ENCODE measurements at places on chromosomes 3 and 15. TPM values are rescaled to one million over a fixed set of nuclear protein-coding genes. Genes with fewer than 3 reads are reported as not detected.

The CPLX3 gene
- not detected for total RNA-seq

- no peak for DNase-seq
Measured at GRCh38 chr15:73284090-73284716, 84.6 kb downstream of the HCN4 start.

DNA sequence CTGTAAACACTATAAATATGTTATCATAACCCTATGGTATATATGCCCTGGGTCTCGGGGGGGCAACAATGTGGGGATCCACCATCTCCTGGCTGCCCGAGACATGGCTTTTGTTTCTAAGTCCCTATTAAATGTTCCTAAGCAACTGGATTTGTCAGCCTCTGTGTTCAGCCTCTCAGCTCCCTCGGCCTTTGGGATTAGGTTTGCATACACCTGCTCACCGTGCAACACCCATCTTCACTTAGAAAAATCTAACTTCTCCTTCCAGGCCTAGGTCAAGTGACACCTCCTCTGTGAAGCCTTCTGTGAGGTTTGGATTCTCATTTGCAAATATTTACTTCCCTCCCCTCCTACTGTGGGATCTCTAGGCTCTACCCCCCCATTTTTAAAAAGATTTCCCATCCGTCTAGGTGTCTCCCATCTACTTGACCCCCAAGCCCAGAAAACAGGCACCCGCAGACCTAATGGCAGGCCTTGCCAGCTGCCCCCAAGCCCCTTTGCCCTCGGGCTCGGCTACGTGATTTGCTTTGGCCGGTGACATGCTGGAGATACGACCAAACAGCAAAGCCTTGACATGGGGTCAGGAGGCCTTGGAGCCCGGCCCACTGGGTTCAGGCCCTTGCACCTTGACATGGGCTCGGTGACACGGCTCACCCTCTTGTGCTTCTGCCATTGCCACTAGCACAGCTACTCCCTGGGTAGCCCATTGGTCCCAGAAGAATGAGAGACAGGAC is 66.0 kb upstream of the BLM start:
- DNase-seq: no peak

- no peak for DNase-seq
Measured at GRCh38 chr3:131303848-131304247, 77.7 kb upstream of the NUDT16 start.

DNA sequence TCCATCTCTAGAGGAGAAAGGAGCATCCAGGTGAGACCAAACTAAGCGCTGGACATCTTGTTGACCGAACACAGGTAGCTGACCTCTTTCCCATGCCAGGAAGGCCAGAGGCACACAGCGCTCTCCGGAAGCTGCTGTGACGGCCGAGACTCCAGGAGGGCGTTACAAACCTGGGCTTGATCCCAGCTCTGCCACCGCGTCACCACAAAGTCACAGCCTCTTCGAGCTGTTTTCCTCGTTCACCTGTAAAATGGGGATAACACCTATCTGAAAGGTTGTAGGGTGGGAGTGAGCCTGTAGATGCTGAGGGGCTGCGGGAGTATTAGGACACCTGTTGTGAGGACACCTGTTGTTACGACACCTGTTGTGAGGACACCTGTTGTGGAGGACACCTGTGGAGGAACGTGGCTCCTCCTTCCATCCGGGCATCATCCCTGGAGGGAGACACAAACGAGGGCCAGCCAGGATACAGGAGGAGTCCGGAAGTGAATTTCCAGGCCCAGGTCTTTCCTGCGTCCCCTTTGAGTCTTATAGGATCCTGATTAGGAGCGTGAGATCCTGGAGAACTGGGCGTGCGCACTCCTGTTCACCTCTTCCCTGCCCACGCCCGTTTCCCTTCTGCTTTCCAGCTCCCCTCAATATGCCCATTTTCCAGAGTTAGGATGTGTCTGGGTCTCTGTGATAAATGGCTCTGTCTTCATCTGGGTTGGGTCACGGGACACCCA is 2.3 kb upstream of the MUC4 start:
- DNase-seq: no peak

- DNase-seq: no peak
Measured at GRCh38 chr3:4757575-4758248, 221.5 kb upstream of the BHLHE40 start.

- no peak for DNase-seq
Measured at GRCh38 chr3:22606938-22607337, 596.2 kb upstream of the UBE2E2 start.

- DNase-seq: no peak
Measured at GRCh38 chr3:129702934-129703712, 96.6 kb upstream of the PLXND1 start.

The FMN1 gene
- total RNA-seq: 0.81 TPM

DNA sequence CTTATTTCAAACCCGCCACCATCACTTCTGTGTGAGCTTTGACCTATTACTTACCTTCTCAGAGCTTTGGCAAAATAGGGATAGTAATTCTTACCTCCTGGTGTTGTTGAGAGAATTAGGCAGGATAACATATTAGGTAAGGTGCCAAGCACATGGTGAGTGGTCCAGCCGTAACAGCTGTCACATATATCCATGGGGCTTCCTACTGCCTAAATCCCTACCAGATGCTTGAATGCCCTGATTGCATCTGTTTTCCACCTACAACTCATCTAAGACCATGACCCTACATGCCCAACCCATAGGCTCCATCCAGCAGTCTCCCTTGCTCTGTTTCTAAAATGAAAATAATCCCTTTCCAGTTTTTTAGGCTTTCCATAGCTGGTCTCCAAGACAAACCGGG is 162.3 kb upstream of the NR2E3 start:
- no peak for DNase-seq

Measured in HepG2 (cell line).